ENCODE measurements at places on chromosomes 12 and 14. TPM values are rescaled to one million over a fixed set of nuclear protein-coding genes. Genes with fewer than 3 reads are reported as not detected.

The RASSF8 gene
- 30.8 TPM for total RNA-seq

The OR6C2 gene
- total RNA-seq: not detected

The DPPA3 gene
- total RNA-seq: 2.8 TPM

The NKX2-1 gene
- not detected for total RNA-seq

The ESPL1 gene
- total RNA-seq: 56.5 TPM

The DHH gene
- total RNA-seq: not detected

The KLHDC1 gene
- not detected for total RNA-seq

The ETFRF1 gene
- total RNA-seq: 8.1 TPM

The DLK1 gene
- total RNA-seq: 1.1 TPM

The KRT6C gene
- total RNA-seq: not detected

The TAS2R50 gene
- 5.7 TPM for total RNA-seq

The KLHL33 gene
- total RNA-seq: 0.35 TPM

The ANKRD13A gene
- total RNA-seq: 25.6 TPM

The KRT2 gene
- not detected for total RNA-seq

The CATSPERB gene
- total RNA-seq: not detected

The ZBTB42 gene
- 7.5 TPM for total RNA-seq

The THTPA gene
- 21.3 TPM for total RNA-seq

The MUCL1 gene
- not detected for total RNA-seq

The SERPINA3 gene
- total RNA-seq: not detected

The TAS2R30 gene
- total RNA-seq: 9.7 TPM

The PLEKHG7 gene
- not detected for total RNA-seq

The PZP gene
- total RNA-seq: not detected

The RTN1 gene
- total RNA-seq: 4.3 TPM

The PTPN21 gene
- 5.6 TPM for total RNA-seq

The MDP1 gene
- 9.6 TPM for total RNA-seq

The CBLN3 gene
- 0.07 TPM for total RNA-seq

The SYT1 gene
- total RNA-seq: 37.9 TPM

The NUDT4 gene
- total RNA-seq: 67.2 TPM

The CPNE6 gene
- total RNA-seq: not detected

The SLC6A12 gene
- total RNA-seq: 0.56 TPM

The MORN3 gene
- 0.47 TPM for total RNA-seq

The LAG3 gene
- 1.0 TPM for total RNA-seq

The CISTR gene
- total RNA-seq: not detected

Data from GM23338 (cell line).